ENCODE measurements at places on chromosomes 5 and 9.
A peak's percentile ranks its signal among the peaks of the same experiment; 100 is the strongest.

DNA sequence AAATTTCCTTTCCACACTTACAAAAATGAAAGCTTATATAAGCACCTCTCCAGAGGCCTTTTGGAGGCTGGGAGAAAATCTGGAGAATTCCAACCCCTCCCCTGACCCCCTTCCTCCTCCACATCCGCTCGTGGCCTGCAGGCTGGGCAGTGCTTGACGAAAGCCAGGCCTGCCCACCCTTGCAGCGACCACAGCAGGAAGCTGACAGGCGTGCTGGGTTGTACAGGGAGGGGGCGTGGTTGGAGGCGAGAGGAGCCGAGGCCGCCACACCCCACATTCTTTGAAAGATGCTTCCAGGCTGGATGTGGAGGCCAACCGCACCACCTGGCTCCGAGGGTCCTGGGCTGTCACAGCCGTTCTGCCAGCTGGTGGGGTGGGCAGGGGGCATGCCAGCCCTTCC is 47.8 kb upstream of the IER5L start:
- peak; percentile 33 for DNase-seq

GRCh38 chr5:72107131-72107900 is at the start of gene MAP1B:
Gene MAP1B, plus strand, starts transcription at chr5:72107475. Its CDS starts 57 bp downstream, at chr5:72107532.
- DNase-seq, result no peak

GRCh38 chr9:16413509-16414016 is 456.9 kb downstream of the BNC2 start:
- no peak for DNase-seq

DNA sequence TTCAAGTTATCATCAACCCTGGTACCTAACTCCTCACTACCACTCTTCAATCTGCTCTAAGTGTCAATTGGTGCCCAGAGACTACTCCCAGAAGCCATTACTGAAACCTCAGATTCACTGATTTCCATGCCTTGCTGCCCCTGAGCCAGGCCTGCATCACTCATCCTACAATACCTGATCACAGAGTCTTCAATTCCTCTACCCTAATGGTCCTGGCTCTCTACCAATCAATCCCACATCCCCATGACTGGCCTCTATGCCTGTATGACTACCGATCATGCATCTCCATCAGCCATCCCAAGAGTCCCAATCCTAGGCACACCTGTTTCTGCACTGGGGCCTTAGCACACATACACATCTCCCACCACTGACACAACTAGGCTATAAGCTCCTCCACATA is 2.5 kb downstream of the ZNF484 start:
- no peak for DNase-seq

GRCh38 chr9:82682431-82682830 is 380.5 kb downstream of the RASEF start:
- DNase-seq, result no peak

DNA sequence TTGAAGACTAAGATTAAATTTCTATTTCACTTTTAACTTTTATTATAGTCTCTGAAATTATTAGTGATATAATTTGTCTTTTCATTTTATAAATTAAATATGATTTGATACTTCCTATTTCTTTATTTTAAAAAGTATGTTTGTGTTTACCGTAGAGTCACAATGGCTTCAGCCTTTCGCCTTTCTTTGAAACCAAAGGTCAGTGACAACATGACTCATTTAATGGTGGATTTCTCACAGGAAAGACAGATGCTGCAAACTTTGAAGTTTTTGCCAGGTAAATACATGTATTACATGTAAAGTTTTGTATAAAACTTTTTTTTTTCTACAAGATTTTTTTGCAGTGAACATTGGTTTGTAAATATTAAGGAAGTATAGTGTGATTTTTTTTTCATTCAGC is 36.4 kb downstream of the FSD1L start:
- DNase-seq, result no peak

GRCh38 chr5:5752844-5753243 is 330.4 kb downstream of the ICE1 start:
- DNase-seq, result no peak

Measured in activated effector memory CD4-positive, alpha-beta T cell treated with Interleukin-2 at 50 U/mL for 16 hours (primary cell).